Fibroblast of skin of right biceps (primary cell): ENCODE measurements at places on chromosomes 5 and 9.

- DNase-seq, result no peak
Observed at GRCh38 chr5:74634611-74635286, 5.8 kb downstream of the ENC1 start.

DNA sequence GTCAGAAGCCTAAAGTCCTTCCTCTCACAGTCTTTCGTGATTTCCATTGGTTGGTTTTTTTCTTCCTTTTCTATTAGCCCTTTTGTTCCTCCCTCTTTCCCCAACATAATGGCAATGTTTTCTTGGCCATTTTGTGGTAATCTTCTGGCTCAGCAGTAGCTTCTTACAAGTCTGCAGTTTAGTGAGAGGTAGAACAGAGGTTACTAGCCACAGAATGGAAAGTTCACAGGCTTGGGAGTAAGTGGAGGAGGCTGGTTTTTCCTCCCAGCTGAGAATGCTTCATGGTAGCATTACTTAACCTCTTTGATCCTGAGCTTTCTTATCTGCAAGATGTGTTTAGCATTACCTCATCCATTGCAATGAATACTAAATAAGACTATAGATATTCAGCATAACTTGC lies 346.9 kb downstream of the NFIB start:
- DNase-seq, result no peak

- DNase-seq, result peak; percentile 41
Observed at GRCh38 chr5:149636861-149637246, 55.6 kb downstream of the ARHGEF37 start.

DNA sequence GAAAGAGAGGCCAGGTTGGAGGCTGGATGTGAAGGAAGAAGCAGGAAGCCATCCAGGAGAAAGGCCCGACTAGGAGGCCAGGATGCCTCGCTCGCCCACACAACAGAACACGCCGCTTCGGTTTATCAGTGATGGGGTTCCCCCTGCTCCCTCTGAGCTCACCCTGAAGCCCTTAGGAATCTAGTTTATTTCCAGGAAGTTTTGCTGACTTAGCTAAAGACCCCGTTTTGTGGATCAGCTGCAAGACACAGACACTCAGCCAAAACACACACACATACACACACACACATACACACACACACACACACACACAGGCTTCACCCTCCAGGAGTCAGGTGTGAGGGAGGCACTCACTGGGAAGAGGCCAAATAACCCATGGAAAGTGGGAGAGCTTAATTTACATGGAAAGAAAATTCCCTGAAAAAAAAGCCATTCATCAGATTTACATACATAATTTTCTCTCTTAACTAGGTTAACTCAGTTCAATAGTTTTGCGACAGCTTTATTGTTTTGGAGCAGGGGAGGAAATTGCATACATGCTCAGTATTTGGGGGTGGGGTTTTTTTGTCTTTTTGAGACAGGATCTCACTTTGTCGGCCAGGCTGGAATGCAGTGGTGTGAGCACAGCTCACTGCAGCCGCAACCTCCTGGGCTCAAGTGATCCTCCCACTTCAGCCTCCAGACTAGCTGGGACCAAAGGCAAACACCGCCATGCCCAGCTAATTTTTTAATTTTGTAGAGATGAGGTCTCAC lies 92.7 kb upstream of the HAND1 start:
- DNase-seq, result no peak

- DNase-seq, result no peak
Observed at GRCh38 chr5:39079147-39079546, 4.9 kb upstream of the RICTOR start.

DNA sequence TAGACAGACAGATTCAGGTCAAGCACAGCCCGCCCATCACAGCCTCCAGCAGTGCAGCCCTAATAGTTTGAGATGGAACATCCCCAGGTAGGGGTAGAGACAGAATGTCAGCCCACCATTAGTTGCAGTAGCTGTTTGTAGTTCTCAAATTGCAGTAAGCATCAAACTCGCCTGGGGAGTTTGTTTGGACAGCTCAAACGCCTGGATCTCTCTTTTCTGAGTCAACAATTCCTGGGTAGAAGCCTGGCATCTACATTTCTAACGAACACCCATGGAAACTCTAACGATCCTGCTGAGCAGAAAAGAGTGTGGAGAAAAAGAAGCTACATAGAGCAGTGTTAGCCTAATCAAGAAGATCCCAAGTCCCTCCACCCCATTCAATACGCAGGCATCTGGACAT lies 59.4 kb downstream of the ADAMTS16 start:
- DNase-seq, result no peak

DNA sequence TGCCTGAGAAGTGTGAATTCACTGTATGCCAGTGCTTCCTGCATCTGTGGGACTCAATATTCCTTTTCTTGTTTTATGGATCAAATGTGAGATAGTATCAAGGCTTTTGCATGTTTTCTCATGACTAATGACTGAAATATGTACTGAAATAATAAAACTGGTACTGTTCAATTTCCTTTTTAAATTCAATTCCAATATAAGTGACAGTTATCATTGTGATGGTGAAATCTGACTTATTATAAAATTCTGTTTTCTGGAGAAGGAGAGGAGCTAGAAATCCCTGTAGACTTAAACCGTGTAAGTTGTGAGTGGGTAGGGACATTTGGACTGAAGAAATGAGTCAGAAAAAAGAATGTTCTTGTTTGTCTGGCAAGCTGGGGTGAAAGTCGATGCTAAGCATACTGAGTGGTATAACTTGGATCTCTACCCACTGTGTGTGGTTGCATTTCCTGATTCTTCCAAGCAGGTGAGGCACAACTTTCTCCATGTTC lies 245.2 kb downstream of the EFNA5 start:
- peak; percentile 83 for DNase-seq
